ENCODE measurements at places on chromosomes 3 and 15. TPM values are rescaled to one million over a fixed set of nuclear protein-coding genes. Genes with fewer than 3 reads are reported as not detected.

The ROBO2 gene
- 107 TPM for polyA plus RNA-seq

The PLSCR5 gene
- not detected for polyA plus RNA-seq

The ZIC1 gene
- polyA plus RNA-seq: 16.1 TPM

The P2RY13 gene
- polyA plus RNA-seq: 0.69 TPM

The PLS1 gene
- 27.3 TPM for polyA plus RNA-seq

The DAPK2 gene
- polyA plus RNA-seq: 0.46 TPM

The SENP8 gene
- 13.2 TPM for polyA plus RNA-seq

The ETV5 gene
- 38.9 TPM for polyA plus RNA-seq

The MYH15 gene
- 0.74 TPM for polyA plus RNA-seq

The KLHL40 gene
- not detected for polyA plus RNA-seq

All from Purkinje cell (primary cell).